ENCODE measurements at places on chromosomes 16 and 17. TPM values are rescaled to one million over a fixed set of nuclear protein-coding genes. Genes with fewer than 3 reads are reported as not detected.

GRCh38 chr17:71203953-71204352 lies 916.9 kb upstream of the SOX9 start:
- no peaks in the 10 kb centered on the region for H3K27me3 ChIP-seq
- DNase-seq, result no peak
- H3K36me3 ChIP-seq, result no peaks in the 10 kb centered on the region
- H3K27ac ChIP-seq, result no peak overlapping the region
- H3K4me3 ChIP-seq, result no peak overlapping the region

- H3K4me1 ChIP-seq, result peaks cover 35% of the 10 kb centered on the region
- no peak overlapping the region for H3K4me3 ChIP-seq
These were observed 12.2 kb upstream of the MMD start for GRCh38 chr17:55433629-55434422.

- no peaks in the 10 kb centered on the region for H3K36me3 ChIP-seq
- no peak for DNase-seq
- H3K27me3 ChIP-seq, result peaks cover 20% of the 10 kb centered on the region
These were observed 190.7 kb downstream of the FOXL1 start for GRCh38 chr16:86768999-86769398.

DNA sequence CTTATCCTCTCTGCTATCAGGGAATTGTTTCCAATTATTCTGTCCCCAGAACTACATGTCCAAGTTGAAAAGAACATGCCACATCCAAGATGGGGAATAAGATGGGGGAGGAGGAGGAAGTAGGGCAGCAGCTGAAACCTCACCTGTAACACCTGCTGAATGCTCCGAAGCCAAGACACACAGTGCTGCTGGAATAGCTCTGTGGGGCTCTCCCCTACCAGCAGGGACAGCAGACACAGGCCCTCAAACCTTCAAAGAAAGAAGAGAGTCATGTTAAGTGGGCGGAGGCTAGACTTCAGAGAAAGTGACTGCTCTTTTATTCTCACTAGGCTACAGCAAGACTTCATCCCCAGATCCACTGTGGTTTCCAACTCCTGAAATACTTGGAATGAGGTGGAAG lies 13.2 kb downstream of the PELP1 start:
- H3K4me3 ChIP-seq, result no peak overlapping the region
- no peaks in the 10 kb centered on the region for H3K27me3 ChIP-seq
- no peak overlapping the region for H3K27ac ChIP-seq
- H3K36me3 ChIP-seq, result peaks cover 12% of the 10 kb centered on the region
- no peak for DNase-seq
- no peaks in the 10 kb centered on the region for H3K4me1 ChIP-seq

- no peak overlapping the region for H3K27ac ChIP-seq
- no peaks in the 10 kb centered on the region for H3K4me1 ChIP-seq
- H3K36me3 ChIP-seq, result no peaks in the 10 kb centered on the region
These were observed 11.8 kb upstream of the ALDH3A1 start for GRCh38 chr17:19759568-19760549.

- H3K36me3 ChIP-seq, result peaks cover 49% of the 10 kb centered on the region
- no peaks in the 10 kb centered on the region for H3K27me3 ChIP-seq
- no peak overlapping the region for H3K4me3 ChIP-seq
- H3K27ac ChIP-seq, result no peak overlapping the region
These were observed 16.3 kb downstream of the CAVIN1 start for GRCh38 chr17:42406615-42407288.

DNA sequence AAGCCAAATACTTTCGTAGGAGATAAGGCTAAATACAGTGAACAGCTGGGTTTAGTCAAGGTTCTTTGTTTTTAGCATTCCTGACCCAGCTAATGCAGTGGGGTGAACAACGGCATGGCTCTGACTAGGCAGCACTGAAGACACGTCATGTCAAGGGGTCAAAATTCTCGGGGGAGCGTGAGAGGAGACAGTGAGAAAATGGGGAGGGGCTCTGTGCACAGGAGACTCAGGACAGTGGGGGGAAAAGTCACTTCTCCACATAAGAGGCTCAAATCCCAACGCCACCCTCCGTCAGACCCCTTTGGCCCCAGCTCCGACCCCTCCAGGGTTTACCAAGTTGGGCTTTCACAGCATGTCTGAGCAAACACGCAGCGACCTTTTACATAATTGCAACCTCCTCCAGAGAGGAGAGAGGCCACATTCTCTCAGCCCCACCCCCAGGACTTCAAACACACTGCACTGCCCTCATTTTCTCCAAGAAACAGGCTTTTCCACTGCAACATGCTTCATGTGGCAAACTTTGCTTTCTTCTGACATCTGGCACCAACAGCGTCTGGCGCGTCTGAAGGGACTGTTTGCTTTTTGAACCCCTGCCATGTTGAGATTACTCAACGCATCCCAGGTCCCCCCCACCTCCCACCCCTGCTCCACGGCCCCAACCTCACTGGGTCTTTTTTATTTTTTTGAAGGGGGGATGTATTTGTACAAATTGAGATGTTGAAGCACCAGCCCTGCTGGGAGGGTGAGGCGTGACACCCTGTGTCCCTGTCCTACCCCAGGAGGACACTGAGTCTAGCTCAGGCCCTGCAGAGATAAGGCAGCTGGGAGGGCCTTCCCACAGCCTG lies 30.0 kb downstream of the AXIN2 start:
- H3K27ac ChIP-seq, result no peak overlapping the region
- DNase-seq, result no peak
- no peak overlapping the region for H3K4me3 ChIP-seq
- H3K36me3 ChIP-seq, result no peaks in the 10 kb centered on the region
- no peaks in the 10 kb centered on the region for H3K4me1 ChIP-seq
- no peaks in the 10 kb centered on the region for H3K27me3 ChIP-seq

KRT31 gene
- polyA plus RNA-seq, result 24.9 TPM
